ENCODE measurements at places on chromosomes 11 and 22.

- no peak for DNase-seq
These were observed 136.7 kb upstream of the NECTIN1 start for GRCh38 chr11:119865661-119866156.

GRCh38 chr22:35349704-35350538 lies 31.0 kb upstream of the HMOX1 start:
- DNase-seq, result peak; percentile 58

- DNase-seq, result peak; percentile 85
These were observed 15.3 kb upstream of the MRTFA start for GRCh38 chr22:40651563-40652501.

GRCh38 chr11:36953976-36954375 lies 355.9 kb upstream of the RAG2 start:
- DNase-seq, result no peak

DNA sequence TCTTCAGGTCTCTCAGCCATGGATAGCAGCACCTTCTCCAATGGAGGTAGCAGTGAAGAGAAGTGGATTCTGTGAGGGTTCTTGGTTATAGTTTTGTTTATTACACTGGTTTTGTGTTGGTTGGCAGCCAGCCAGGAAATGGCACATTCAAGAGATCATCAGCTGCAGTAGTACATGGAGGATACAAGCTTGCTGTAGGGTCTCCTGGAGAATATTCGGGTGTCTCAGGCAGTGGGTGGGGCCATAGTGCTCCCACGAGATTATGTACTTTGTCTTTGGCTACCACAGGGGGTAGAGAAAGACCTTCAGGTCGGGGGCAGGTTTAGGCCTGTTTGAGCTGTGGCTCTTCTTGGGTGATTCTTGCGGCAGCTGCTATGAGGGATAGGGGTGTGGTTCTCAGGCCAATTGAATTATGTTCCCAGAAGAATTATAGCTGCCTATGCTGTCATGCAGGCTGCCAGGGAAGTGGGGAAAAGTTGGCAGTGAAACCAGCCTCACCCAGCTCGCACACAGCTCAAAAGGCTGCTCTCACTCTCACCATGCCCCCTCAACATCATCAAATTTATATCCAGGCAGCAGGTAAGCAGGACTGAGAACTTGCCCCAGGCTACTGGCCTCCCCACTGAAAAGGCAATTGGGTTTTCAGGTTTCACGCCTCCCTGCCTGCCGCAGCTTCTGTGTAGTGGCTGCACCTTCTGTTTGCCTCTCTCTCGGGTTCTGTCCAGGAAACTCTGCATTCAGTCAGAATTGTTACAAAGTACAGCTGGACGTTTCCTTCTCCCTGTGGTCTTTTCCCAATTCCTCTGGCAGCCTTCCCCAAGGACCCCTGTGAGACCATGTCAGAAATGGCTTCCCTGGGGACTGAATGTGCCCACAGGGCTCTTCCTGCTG lies 435.5 kb downstream of the LUZP2 start:
- peak; percentile 61 for DNase-seq

DNA sequence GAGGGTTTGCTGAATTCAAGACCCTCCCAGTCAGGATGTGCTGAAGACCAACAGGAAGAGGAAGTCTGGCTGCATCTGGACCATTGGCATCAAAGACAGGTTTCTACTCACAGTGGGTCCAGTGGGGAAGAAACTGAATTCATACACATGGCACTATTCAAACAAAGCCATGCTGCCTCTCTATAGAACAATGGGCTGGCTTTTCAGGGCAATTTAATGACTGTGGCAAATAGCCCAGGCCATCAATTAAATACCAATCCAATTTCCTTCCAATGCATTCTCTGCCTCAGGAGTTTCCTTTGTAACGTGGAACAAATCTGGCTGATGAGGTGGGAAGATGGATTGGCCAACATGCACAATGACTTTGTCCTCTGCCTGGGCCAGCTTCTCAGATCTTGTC lies 98.6 kb downstream of the SEZ6L start:
- DNase-seq, result peak; percentile 50

GRCh38 chr11:77031599-77031998 lies 2.6 kb upstream of the B3GNT6 start:
- no peak for DNase-seq

DNA sequence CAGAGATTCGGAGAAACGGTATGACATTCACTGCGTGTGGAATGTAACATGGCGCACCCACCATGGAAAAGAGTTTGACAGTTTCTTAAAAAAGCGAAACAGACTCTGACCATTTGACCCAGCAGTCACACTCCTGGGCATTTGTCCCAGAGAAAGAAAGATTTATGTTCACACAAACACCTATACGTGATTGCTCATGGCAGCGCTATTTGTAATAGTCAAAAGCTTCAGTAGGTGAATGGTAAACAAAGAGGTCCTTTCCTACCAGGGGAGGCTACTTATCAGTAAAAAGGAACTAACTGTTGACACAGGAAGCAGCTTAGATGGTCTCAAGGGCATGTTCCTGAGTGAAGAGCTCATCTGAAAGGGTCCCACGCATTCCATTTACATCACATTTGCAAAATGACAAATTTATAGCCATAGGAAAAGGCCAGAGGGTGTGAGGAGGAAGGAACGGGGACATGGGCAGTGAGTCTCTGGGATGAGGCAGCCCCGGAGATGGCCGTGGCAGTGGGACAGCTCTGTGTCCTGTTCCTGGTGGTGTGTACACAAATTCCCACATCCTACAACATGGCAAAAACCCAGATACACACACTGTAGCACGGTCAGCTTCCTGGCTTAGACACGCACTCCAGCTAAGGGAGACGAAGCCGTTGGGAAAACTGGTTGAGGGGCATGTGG lies 14.6 kb upstream of the KRTAP5-6 start:
- DNase-seq, result no peak

GRCh38 chr22:32824531-32825312 lies 23.2 kb downstream of the TIMP3 start:
- DNase-seq, result no peak

- DNase-seq, result no peak
These were observed 2.3 kb upstream of the KDM2A start for GRCh38 chr11:67116758-67117105.

GRCh38 chr11:17978553-17979287 lies 34.1 kb downstream of the SERGEF start:
- peak; percentile 7 for DNase-seq

All from NCI-H2081 (cell line).